Effector CD8-positive, alpha-beta T cell (primary cell): ENCODE measurements at places on chromosomes 13 and 19.

GRCh38 chr19:14414926-14415690 lies 4.0 kb downstream of the DDX39A start:
- no peak for DNase-seq

DNA sequence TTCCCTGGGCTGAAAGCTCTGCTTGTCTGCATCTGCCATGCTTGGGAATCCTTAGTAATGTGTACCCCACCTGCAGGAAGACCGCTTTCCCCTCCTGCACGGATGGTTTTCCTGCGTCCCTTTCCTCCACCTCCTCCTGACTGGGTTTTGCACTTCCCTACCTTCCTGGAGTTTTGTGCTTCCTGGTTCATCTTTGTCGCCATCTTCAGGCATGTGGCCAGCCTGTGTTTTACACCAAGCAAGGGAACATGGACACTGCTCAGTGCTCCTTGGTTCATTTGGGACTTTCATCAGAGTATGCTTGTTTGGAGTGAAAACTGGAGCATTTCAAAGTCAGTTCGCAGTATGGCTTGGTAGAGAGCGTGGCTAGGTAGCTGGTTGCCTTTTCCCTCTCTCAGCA lies 30.7 kb downstream of the ERICH6B start:
- DNase-seq: no peak

DNA sequence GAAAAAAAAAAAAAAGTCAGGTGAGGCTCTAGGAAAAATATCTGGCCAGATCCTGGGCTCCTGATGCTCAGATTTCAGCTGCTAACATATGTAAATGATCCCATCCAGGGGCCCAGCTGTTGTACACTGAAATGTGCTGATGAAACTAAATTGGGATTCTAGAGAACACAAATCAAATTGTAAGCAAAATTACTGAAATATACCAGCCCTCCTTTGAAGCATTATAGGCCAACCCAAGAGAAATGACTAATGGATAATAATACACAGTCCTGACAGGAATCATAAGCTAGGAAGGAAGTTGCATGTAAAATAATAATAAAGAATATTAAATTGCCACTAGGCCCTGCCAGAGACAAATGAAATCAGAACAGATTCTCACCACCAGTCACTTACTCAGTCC lies 17.8 kb downstream of the KCTD12 start:
- no peak for DNase-seq

DNA sequence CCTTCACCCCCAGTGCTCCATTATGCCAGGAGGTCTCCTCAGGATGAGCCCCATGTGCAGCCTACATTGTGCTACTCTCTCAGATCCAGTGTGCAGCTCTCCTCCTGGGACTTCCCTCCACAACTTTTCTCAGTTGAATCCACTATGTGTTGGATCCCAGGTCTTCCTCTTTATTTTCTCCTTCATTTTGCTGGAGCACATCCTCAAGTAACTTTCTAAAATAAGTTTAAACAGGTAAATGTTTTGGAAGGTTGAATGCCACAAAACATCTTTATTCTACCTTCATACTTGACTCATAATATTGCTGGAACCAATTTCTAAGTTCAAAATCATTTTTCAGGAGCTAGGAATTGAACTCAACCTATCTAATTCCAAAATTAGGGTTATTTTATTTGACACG lies 52.1 kb downstream of the C13orf46 start:
- no peak for DNase-seq

DNA sequence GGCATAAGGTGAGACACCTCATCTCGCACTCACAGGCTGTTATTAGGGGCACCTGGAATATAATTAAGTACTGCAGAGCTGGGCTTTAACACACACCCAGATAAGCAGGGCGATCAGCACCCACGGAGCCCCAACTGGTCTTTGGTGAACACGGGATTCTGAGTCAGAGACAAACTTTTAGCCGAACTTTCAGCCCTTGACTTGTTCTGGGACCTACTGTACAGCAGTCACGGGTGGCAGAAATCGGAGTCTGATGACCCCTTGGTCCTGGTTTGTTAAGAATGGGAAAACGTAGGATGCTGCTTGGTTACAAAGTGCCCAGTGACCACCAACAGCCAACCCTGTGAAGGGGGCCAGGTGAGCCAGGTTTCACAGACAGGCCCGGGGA lies 9.0 kb downstream of the SH3GL1 start:
- no peak for DNase-seq

- DNase-seq: peak; percentile 41
Measured at GRCh38 chr19:38362076-38362945, 12.1 kb upstream of the PSMD8 start.

DNA sequence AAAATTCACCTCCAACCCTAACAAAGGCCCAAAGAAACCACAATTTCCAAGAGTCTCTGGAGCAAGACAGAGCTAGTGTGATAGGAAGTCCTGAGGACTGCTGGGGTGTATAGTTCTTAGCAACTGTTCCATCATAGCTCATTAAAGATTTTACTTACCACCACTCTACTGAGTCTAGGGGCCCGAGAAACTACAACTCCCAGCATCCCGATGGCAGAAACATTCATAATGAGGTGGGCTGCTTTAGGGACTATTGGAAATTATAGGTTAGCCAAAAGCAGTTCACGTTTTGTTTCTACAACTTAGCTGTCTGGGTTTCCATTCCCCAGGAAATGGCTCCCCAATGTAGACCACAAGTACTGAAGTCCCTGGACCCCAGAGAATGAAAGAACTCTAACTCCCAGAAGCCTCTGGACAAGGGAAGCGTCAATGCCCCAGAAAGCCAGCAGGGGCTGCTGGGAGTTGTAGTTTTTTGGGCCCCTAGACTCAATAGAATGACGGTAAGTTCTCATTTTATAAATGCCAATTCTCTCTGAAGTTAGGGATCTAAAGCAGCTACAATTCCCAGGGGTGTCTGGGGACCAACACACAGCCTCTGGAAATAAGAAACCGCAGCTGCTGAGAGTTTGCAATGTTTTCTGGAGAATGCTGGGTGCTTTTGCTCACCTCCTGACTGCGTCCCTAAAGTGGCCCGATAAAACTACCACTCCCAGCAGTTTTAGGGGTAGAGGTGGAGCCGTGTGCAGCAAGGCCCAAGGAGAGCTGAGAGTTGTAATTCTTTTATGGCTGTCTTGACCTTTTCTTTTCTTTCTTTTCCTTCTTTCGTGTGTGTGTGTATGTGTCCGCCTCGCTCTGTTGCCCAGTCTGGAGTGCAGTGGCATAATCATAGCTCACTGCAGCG lies 11.1 kb downstream of the FTL start:
- DNase-seq: no peak

- DNase-seq: no peak
Measured at GRCh38 chr19:50488389-50489194, 11.9 kb upstream of the GARIN5A start.

DNA sequence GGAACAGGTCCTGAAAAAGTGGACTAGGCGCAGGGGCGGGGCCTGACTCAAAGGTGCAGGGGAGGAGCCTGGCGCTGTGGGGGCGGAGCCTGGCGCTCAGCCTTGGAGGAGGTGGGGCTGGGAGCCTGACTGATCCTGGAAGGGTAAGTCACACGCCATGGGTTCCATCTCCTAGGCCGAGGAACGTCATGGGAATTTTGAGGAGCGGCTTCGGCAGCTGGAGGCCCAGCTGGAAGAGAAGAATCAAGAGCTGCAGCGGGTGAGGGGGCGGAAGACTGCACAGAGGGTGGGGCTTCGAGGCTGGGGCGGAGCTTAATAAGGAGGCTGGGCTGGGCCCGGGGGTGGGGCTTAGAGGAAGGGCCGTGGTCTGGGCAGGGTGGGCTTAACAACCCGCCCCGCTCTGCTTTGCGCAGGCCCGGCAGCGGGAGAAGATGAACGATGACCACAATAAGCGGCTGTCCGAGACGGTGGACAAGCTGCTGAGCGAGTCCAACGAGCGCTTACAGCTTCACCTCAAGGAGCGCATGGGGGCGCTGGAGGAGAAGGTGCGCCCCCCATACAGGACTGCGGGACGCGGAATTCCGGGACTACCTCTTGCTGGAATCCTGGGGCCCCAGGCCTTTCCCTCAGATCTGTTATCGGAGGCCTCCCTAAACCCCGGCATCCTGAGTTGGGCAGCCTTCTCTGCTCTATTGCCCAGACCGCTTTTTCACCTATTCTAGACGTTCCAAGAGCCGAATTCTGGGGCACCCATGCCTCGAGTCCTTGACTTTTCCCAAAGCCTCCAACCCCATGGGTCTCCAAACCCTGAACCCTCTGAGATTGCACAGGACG lies 14.5 kb downstream of the PPFIA3 start:
- DNase-seq: peak; percentile 41

DNA sequence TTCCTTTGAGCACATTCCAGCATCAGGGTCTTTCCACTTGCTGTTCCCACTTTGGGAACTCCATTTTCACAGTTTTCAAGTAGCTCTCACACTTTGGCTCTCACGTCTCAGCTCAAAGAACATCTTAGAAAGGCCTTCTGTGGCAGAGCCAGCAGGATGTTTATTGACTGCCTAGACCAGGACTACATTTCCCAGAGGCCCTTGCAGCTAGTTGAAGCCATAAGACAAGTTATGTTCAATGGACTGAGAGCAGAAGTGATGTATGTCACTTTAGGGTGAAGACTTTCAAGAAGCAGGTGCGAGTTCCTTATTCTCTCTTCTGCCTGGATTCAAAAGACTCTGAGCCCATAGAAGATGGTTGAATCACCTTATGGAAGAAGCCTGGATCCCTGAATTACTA lies 4.3 kb upstream of the HAUS5 start:
- DNase-seq: no peak

- DNase-seq: no peak
Measured at GRCh38 chr13:99258946-99259345, 767 bp upstream of the GPR18 start.

GRCh38 chr19:49188626-49189200 lies 31.1 kb downstream of the TRPM4 start:
- DNase-seq: no peak

DNA sequence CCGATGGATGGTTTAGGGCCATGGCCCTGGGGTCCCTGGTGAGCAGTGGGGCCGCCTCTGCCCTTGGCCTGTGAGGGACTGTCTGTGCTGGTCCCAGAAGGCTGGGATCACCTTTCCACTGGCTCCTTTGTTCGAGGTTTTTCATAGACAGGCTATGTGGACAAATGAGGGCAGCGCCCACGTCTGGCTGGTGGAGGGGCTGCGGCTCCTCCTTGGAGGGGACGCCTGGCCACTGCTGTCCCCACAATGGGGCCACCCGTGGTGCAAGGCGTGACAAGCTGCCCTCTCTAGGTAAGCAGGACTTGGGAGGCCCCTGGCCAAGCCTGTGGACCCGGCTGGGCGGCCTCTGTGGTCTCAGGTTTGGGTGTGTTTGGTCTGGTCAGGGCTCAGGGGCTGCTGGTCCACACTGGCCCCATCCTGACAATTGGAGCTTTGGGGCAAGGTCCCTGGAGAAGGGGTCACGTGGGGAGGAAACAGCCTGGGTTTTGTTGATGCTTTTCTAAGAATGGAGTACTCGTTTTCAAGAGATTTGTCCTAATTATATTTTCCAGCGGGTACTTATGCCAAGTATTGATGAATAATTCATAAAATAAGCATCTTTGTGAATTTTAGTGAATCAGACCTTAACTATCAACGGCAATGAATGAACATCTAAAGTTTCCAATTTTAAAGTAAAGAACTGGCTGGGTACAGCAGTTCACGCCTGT lies 33.3 kb downstream of the MCF2L start:
- DNase-seq: no peak

DNA sequence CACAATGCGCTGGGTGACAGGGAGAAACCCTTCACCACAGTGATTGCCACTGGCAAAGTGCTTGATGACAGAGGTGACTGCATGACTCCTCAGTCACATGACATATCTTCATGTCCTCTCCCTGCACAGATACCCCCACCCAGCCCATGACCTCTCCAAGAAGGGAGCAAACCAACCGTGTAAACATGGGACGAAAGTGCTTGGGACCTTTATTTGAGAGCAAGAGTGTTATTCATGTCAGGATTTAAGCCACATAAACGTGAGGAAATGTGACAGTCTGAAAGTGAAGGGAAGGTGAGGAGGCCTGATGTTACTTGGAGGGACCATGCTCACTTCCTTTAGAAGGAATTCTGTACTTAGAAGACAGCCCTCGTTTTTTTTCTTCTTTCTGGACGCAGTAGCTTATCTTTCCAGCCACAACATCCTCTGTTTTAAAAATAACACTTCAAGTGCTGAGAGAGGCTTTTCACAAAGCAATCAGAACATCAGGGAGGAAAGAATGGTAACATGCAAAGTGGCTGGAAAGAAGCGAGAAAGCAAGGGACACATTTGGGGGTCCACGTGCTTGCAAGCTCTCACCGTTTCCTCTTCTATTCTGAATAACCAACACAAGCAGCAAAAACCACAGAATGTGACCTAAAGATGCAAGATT lies 35.6 kb downstream of the EPS15L1 start:
- DNase-seq: no peak

DNA sequence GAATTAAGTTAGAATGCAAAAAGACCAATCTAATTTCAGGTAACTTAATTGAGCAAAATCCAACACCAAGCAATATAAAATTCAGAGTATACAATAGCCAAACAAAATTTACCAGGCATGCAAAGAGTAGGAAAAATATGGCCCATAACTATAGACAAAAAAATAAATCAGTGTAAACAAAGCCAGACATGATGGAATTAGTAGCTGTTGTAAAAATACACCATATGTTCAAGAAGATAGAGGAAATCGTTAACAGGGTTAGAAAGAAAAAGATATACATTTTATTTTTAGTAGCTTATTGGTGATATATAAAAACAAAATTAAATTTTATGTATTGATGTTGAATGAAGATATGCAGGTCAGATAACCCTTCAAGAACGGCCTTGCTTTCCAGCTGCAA lies 621.1 kb upstream of the MIR17HG start:
- DNase-seq: no peak

GRCh38 chr19:10690341-10690781 lies 10.9 kb upstream of the QTRT1 start:
- no peak for DNase-seq

- DNase-seq: no peak
Measured at GRCh38 chr19:3931041-3931440, 1.8 kb upstream of the NMRK2 start.

DNA sequence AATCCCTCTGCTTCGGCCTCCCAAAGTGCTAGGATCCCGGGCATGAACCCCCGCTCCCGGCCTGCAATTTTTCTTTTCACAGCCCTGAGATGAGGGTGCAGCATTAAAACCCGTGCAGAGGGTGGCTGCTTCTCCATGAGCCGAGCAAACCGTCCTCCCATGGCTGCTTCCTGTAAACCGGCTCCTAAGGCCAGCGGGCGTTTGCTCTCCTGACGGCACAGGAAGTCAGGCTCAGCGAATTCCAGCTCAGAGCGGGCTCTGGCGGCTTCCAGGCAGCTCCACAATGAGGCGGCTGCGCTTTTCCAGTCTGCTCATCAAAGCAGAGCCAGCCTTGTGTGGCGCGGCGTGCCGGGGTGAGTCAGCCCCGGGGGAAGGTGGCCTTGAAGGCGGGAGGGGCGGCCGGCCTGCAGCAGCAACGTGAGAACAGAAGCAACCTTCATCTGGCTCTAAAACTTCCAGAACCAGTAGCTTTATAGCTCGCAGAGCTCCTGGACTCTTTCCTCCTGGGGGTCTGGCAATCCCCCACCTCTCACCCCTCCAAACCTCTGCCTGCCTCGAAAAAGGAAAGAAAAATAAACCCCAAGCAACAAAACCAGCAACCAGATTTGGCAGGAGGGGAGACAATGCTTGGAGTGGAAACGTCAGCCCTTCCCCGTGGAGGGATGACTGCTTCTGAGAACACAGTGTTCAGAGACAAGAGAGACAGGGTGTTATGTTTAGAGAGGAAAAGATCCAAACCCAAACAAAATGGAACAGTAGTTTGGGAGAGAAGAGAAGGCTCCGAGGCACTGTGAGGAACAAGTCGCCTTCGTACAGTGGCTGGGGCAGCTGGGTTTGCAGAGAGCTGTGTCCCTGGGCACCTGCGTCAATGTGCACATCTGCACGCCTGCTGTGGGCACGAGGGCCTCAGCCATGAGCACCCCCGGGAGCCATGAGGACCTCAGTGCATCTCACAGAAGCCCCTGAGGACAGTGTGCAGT lies 67.8 kb downstream of the GADD45B start:
- peak; percentile 29 for DNase-seq

- DNase-seq: no peak
Measured at GRCh38 chr13:33937373-33938098, 119.6 kb downstream of the RFC3 start.
